ENCODE measurements at places on chromosomes 12 and 14.
A peak's percentile ranks its signal among the peaks of the same experiment; 100 is the strongest.

GRCh38 chr12:58976146-58976545 lies 55.8 kb upstream of the LRIG3 start:
- DNase-seq: no peak

DNA sequence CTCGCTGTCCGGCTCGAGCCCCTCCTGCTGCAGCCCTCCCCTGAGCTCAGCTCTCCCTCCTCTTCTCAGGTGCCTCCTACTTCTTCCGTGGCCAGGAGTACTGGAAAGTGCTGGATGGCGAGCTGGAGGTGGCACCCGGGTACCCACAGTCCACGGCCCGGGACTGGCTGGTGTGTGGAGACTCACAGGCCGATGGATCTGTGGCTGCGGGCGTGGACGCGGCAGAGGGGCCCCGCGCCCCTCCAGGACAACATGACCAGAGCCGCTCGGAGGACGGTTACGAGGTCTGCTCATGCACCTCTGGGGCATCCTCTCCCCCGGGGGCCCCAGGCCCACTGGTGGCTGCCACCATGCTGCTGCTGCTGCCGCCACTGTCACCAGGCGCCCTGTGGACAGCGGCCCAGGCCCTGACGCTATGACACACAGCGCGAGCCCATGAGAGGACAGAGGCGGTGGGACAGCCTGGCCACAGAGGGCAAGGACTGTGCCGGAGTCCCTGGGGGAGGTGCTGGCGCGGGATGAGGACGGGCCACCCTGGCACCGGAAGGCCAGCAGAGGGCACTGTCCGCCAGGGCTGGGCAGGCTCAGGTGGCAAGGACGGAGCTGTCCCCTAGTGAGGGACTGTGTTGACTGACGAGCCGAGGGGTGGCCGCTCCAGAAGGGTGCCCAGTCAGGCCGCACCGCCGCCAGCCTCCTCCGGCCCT lies 22.8 kb downstream of the MMP17 start:
- no peak for DNase-seq

DNA sequence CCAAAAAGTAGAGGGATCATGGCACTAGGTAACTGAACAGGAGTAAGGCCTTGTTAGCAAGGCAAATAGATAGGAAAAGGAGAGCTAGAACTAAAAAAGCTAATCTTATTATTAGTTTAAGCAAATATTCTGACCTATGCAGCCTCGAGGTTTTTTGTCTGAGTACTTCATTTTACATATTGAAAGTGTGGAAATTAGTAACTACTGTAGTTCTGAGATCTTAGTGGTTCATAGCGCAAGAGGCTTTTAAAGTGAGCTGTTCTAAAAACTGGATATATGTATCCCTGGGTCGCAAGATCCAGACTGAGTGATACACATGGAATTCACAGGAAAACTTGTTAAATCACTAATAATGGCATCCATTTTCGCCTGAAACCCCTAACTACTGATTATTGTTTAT lies 411.0 kb upstream of the SOX5 start:
- no peak for DNase-seq

- no peak for DNase-seq
These were observed 200.5 kb downstream of the STXBP6 start for GRCh38 chr14:24849471-24849870.

DNA sequence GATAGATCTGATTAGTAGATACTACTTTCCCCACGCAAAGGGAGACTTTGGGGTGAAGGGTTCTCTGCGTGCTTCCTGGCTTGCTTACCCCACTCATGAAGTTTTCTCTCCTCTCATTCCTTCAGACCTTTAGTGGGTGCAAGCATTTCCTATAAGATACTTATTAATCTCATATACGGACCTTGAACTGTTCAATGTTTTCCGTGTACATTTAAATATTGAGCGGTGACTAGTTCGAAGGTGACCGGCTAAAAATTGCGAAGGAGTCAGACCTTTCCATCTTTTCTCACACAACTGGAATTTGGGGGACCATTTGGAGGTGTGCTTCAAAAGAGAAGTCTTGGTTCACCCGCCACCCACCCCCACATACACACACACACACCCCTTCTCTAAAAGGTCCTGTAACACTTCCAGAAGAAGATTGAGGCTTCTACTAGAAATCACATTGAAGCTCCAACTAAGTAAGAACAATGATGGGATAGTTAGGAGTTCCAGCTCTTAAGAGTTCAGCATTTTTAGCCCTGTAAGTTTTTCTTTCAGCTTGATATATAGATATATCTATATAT lies 6.1 kb upstream of the FOXG1 start:
- no peak for DNase-seq

- no peak for DNase-seq
These were observed 340.6 kb downstream of the SEC23A start for GRCh38 chr14:38762426-38762825.

DNA sequence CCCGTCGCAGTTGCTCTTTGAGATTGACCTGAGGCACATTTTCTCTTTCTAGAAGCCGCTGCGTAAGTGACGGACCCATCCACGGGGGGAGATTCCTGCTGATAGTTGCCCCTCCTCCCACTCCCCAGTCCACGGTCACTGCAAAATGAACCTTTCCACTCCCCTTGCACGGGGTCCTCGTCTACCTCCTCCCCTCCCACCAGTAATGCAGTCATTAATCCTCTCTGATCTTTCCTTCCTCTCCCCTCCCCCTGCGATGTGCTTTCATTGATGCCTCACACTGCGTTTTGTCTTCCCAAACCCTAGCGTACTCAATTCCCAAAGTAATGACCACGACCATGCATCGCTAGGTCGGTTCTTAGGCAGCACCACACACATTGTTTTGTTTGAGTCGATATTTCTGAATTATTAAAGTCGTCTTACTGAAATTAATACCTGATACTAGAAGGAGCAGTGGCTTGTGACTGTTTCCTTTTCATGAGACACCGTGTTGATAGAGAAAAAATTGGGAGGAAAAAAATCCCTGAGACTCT lies 857 bp downstream of the ETNK1 start:
- DNase-seq: peak; percentile 10

- DNase-seq: no peak
These were observed 122.1 kb downstream of the TTLL5 start for GRCh38 chr14:75783184-75783583.

DNA sequence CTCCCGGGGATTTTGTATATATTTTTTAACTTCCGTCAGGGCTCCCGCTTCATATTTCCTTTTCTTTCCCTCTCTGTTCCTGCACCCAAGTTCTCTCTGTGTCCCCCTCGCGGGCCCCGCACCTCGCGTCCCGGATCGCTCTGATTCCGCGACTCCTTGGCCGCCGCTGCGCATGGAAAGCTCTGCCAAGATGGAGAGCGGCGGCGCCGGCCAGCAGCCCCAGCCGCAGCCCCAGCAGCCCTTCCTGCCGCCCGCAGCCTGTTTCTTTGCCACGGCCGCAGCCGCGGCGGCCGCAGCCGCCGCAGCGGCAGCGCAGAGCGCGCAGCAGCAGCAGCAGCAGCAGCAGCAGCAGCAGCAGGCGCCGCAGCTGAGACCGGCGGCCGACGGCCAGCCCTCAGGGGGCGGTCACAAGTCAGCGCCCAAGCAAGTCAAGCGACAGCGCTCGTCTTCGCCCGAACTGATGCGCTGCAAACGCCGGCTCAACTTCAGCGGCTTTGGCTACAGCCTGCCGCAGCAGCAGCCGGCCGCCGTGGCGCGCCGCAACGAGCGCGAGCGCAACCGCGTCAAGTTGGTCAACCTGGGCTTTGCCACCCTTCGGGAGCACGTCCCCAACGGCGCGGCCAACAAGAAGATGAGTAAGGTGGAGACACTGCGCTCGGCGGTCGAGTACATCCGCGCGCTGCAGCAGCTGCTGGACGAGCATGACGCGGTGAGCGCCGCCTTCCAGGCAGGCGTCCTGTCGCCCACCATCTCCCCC lies 777 bp downstream of the ASCL1 start:
- no peak for DNase-seq

DNA sequence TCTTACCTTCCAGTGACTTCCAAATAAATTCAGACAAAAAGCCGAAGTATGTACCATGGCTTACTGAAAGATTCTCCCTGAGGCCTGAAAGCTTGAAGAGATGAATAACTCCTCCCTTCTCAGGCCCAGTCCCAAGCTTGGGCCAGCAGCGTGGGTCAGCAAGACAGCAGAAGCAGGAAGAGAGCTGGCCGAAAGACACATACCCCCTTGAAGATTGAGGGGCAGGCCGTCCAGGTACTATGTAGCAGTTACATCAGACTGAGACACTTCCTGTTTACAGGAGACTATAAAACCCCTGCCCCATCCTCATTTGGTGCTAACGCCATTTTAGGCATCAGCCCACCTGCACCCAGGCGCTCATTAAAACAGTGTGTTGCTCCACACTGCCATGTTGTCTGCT lies 15.0 kb downstream of the NDUFA12 start:
- DNase-seq: no peak

DNA sequence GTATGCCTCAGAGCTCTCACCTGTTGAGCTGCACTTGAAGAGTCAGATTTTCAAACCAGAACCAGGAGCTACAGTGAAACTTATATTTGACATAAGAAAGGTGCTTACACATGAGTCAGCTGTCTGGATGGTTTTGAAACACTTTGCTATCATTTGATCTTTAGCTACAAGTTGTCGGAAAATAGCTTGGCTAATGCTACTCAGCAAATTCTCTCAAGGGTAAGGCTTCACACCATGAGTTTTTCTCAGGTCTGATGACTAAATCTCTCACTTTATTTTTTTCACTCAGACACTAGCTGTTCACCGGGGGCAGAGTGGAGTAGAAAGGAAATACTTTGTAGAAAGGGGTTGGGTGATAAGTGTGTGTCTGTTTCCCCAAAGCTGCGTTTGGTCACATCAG lies 171.8 kb downstream of the FLRT2 start:
- no peak for DNase-seq

GRCh38 chr14:56630707-56631106 lies 51.1 kb downstream of the TMEM260 start:
- no peak for DNase-seq

DNA sequence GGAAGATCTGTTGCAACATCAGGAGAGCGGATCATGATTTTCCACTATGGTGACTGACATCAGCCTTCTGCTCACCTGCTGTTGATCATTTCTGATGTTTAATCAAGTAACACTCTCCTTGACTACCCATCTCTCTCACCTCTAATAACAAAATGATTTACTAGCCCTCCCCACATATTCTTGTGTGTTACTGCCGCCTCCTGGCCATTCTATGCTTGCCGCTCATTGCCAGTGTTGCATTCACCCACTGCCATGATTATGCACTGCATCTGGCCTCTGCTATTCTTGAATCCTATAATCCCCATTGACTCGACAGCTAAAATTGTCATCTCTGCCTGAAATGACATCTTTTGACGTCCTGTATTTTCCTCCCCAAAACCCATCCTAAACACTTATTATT lies 113.8 kb downstream of the RERGL start:
- no peak for DNase-seq

- no peak for DNase-seq
These were observed 500.9 kb downstream of the SLC16A7 start for GRCh38 chr12:60096727-60097126.

DNA sequence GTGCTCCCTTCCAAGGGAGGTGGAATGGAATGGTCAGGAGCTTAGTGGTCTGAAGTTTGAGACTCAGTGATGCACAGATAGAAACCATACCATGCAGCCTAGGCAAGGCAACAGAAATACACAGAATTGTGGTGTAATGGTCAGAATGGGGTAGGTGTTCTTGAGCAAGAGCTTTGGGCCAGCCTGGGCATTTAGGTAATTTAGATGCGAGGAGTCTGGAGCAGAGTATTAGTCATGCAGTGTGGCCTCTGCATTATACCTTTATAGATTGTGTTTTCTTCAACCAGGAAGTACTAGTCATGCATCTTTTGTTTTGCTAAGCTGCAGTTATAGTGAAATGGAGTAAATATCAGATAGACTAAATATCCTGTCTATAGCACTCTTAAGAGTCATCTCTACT lies 118.3 kb downstream of the DAAM1 start:
- DNase-seq: no peak

DNA sequence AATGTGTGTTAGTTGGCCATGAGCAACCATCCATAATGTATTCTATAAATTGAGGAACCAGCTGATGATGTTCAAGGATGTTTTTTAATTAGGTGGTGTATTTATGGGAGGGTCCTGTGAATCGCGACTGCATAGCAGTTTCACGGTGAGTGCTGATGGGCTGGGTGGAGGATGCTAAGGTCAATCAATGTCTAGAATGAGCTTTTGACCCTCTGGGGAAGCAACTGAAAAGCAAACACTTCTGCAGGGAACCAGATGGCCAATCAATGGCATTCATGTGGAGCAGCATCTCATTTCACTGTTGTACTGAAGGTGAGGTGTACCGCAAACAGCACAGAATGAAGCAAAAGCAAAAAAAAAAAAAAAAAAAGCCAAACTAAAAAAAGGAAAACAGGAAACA lies 676.1 kb upstream of the TMEM132C start:
- no peak for DNase-seq

Data from activated T-helper 1 cell treated with anti-CD3 and anti-CD28 coated beads, Interleukin-12 subunit alpha, Interleukin-12 subunit beta, Interleukin-2, Interleukin-4 antibody, amounts not matched to agents 30 ng/mL and 10 ng/mL and 1 ng/mL, durations not matched to agents 14 hours and 24 hours and 36 hours (primary cell).